ENCODE measurements at places on chromosomes 2 and 18. TPM values are rescaled to one million over a fixed set of nuclear protein-coding genes. Genes with fewer than 3 reads are reported as not detected.

GRCh38 chr2:62014102-62014501, 108.6 kb downstream of the COMMD1 start:
- H3K27ac ChIP-seq, result peak overlapping the region; percentile 45
- no peak overlapping the region for H3K4me3 ChIP-seq
- H3K27me3 ChIP-seq, result no peaks in the 10 kb centered on the region

DNA sequence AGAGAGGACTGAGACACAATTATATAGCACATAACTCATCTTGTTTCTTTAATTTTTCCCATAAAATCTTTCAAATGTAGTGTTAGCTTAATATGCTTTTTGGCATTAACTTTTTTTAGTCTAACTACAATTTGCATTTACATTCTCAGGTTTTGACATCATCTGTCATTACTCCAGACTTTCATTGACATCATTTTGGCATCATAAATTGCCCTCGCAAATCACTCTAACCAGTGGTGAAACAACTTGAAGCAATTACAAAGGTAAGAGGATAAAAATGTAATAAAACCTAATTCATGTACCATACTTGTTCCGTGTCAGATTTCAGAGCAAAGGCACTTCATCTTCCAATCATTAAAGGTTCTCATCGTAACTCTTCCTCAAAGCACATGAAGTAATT, 41.4 kb downstream of the RFX8 start:
- H3K36me3 ChIP-seq, result no peaks in the 10 kb centered on the region
- H3K27me3 ChIP-seq, result no peaks in the 10 kb centered on the region
- no peak for DNase-seq
- peaks cover 4% of the 10 kb centered on the region for H3K4me1 ChIP-seq

The LRP1B gene
- 0.63 TPM for total RNA-seq

The HOXD12 gene
- not detected for total RNA-seq

- no peak for DNase-seq
- H3K36me3 ChIP-seq, result peaks cover 21% of the 10 kb centered on the region
- H3K4me3 ChIP-seq, result no peak overlapping the region
- H3K27me3 ChIP-seq, result no peaks in the 10 kb centered on the region
Measured at GRCh38 chr18:8824846-8825245, 119.5 kb downstream of the MTCL1 start.

DNA sequence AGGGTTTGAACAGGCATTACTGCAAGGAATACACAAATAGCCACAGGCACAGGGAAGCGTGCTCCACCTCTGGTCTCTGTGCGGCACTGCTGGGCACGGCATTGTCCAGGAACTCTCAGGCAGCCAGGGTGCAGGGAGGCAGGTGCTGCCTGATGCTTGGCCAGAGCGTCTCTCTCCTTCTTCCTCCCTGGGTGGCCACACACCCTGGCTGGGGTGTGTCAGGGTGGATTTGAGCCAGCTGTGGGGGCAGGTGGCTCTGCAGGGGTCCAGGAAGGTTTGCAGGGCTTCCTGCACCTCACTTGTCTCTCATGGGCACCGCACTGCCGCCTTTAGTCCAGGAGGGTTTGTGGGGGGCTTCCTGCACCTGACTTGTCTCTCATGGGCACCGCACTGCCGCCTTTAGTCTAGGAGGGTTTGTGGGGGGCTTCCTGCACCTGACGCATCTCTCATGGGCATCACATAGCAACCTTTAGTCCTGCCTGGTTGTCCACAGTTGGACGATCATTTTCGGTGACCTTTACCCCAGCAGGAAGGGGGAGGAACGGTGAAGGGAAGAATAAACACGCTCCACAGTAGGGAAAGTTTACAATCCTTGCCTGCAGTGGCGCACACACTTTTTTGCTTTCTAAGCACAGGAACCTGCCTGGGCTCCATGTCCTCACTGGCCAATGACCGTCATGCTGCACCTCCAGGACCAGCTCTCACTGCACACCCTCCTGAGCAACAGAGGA, 332.9 kb downstream of the EIPR1 start:
- no peak overlapping the region for H3K27ac ChIP-seq
- H3K4me3 ChIP-seq, result no peak overlapping the region
- H3K27me3 ChIP-seq, result no peaks in the 10 kb centered on the region
- DNase-seq, result no peak
- H3K4me1 ChIP-seq, result no peaks in the 10 kb centered on the region
- no peaks in the 10 kb centered on the region for H3K36me3 ChIP-seq

The TMBIM1 gene
- 167 TPM for total RNA-seq

Measured in esophagus muscularis mucosa (tissue), 4 donors.